ENCODE measurements at places on chromosomes 7 and 10. TPM values are rescaled to one million over a fixed set of nuclear protein-coding genes. Genes with fewer than 3 reads are reported as not detected.
A peak's percentile ranks its signal among the peaks of the same experiment; 100 is the strongest.

Gene SORBS1
- 0.26 TPM for total RNA-seq

Gene COL1A2
- total RNA-seq: 2,400 TPM

Gene CRTAC1
- total RNA-seq: not detected

Gene OR9A2
- total RNA-seq: not detected

Gene PWWP2B
- total RNA-seq: 14.1 TPM

Gene PRRT4
- under 0.01 TPM for total RNA-seq

Gene TNPO3
- 55.0 TPM for total RNA-seq

DNA sequence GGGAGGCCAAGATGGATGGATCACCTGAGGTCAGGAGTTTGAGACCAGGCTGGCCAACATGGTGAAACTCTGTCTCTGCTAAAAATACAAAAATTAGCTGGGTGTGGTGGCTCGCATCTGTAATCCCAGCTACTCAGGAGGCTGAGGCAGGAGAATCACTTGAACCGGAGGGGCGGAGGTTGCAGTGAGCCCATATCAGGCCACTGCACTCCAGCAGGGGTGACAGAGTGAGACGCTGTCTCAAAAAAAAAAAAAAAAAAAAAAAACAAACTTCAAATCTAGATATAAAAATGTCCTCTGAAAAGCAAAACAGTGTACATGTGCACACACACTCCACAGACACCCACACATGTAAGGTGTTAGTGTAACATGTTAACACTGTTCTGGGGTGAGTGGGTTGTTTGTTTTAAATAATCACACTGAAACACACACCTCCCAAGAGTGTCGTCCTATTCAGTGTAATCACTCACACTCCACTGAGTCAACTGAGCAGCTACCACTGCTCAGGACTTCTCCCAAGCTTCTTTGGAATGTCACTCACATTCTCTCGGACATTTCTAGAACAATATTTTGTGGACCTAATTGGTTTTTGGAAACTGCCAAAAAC, 12.8 kb upstream of the RGS10 start:
- DNase-seq: no peak

DNA sequence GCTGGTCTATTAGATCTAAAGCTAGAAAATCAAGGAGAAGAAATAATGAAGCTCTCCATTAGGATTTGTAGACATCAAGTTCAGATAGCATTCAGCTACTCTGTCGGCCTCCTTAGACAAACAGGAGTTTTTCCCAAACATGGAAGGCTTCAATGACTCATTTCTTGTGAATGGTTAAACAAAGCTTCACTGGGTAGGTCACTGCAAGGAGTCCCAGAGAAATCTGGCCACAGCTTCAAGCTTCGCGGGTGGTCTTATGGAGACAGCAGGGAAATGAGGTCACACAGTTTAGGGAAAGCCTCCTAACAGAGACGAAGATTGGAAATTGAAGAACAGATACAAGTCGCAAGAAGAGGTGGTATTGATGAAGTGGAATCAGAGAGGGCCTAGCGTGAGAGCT, 22.6 kb upstream of the LRRC72 start:
- DNase-seq: peak; percentile 72

- DNase-seq: no peak
Measured at GRCh38 chr10:80159166-80159873, 26.8 kb downstream of the PLAC9 start.

DNA sequence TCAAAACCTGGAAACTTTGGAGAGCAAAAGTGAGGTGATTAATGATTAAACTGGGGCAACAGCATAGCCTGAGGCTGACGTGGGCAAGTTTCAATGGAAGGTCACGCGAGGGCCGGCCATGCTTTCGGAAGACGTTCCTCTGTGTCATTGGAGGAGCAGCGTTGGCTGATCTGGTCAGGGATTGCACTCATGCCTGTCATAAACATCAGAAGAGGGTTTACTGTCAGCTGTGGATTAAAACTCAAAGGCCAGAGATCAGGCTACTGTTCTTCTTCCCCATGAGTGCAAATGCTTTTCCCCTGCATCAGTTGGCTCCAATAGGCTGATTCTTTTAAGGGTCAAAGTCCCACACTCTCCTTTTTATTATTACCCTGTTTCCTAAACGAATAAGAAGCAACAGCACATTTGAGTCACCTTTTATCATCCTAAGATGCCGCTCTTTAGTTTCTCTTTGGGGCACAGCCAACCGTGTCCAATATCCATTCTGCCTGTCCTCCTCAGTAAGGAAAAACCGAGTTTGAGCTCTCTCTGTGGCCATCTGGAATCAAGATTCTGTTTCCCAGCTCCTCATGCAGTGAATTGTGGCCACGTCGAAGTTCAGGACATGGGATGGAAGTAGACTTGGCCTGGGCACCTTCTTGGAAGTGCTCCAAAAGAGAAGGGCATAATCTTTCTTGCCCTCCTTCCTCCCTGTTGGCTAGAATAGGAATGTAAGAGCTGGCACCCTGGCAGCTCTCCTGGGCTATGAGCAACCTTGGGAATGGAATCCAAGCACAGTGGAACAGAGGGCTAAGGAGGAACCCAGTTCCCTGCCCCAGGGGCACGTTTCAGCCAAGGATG, 62.5 kb upstream of the INSIG1 start:
- no peak for DNase-seq

Measured in fibroblast of lung (primary cell).